ENCODE measurements at places on chromosomes 6 and 20. TPM values are rescaled to one million over a fixed set of nuclear protein-coding genes. Genes with fewer than 3 reads are reported as not detected.

The CRISP2 gene
- total RNA-seq: not detected

The SLC44A4 gene
- total RNA-seq: not detected

The LRP11 gene
- total RNA-seq: 49.9 TPM

The NUDT3 gene
- 14.2 TPM for total RNA-seq

The OLIG3 gene
- not detected for total RNA-seq

The CHMP4B gene
- 61.7 TPM for total RNA-seq

The CLIC5 gene
- not detected for total RNA-seq

The C6orf52 gene
- not detected for total RNA-seq

The CTCFL gene
- under 0.01 TPM for total RNA-seq

The HEY2 gene
- total RNA-seq: under 0.01 TPM

The GJA10 gene
- total RNA-seq: not detected

The GATA5 gene
- not detected for total RNA-seq

The FILIP1 gene
- 0.43 TPM for total RNA-seq

The PLA2G7 gene
- total RNA-seq: not detected

The HCK gene
- not detected for total RNA-seq

The TP53INP2 gene
- 7.9 TPM for total RNA-seq

The C4A gene
- 10.3 TPM for total RNA-seq

The OSBPL2 gene
- 34.1 TPM for total RNA-seq

The CYP24A1 gene
- 0.29 TPM for total RNA-seq

The E2F1 gene
- 19.8 TPM for total RNA-seq

The MOCS3 gene
- 9.4 TPM for total RNA-seq

The SLC52A3 gene
- not detected for total RNA-seq

The MYBL2 gene
- total RNA-seq: 34.4 TPM

The HLA-DOA gene
- not detected for total RNA-seq

The XKR7 gene
- total RNA-seq: not detected

The CDSN gene
- total RNA-seq: not detected

The SAMD10 gene
- 2.6 TPM for total RNA-seq

The TRAPPC3L gene
- total RNA-seq: under 0.01 TPM

The C6orf141 gene
- total RNA-seq: 0.72 TPM

The RIPOR3 gene
- 40.7 TPM for total RNA-seq

The MRPS18A gene
- total RNA-seq: 44.2 TPM

The AKAP12 gene
- 46.8 TPM for total RNA-seq

The SIRPD gene
- total RNA-seq: not detected

The CNKSR3 gene
- 3.1 TPM for total RNA-seq

The OXT gene
- not detected for total RNA-seq

The HLA-DQA1 gene
- total RNA-seq: 0.43 TPM

The ACAT2 gene
- 54.5 TPM for total RNA-seq

The CCN2 gene
- 283 TPM for total RNA-seq

The PGC gene
- total RNA-seq: not detected
